ENCODE measurements at places on chromosomes 6 and 20. TPM values are rescaled to one million over a fixed set of nuclear protein-coding genes. Genes with fewer than 3 reads are reported as not detected.

DNA sequence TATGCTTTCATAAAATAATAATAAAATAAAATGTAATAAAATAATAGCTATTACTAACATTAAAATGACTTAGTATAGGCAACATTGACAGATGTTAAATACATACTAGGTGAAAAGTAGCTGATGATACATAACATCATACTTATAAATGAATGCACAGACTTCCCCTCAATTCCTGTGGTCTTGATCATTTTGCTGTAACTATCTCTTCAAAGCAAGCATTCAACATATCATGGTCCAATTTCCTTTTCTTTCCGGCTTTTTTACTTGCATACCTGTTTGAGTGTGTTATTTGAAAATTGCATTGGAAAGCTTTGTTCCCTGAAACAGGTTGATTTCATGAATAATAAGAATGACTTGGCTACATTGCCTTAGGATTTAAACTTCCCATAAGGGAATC lies 309.3 kb downstream of the HDGFL1 start:
- DNase-seq: no peak

- peak; percentile 57 for DNase-seq
These were observed 118.0 kb upstream of the IRAK1BP1 start for GRCh38 chr6:78749326-78749725.

DNA sequence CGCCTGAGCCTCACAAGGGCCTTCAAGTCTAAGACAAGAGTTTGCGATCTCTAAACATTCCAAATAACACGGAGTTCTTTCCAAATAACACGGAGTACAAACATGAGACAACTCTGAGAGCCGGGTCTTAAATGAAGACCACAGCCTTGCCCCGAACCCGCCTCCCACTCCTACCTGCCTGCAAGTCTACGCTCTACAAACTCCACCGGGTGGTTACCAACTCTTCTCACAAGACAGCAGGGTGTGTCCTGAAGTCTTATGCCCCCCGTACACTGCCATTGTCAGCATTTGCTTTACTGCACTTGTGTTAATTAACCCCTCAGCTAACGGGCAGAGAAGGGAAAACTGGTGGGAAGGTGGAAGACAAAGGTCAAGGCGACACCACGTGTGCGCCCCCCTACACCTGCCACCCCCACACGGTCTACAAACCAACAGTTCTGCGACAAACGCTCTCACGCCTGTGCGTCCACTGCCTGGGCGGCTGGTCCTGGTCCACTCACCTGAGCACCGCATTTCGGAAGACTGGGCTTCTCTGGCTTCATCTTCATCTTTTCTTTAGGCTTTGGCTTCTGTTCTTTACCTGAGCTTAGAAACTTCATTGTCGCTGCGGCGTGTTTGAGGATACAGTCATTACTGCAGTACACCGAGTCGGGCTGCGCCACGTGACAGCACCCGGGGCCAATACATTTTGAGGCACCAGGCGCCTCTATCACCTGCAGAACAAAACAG lies 19.5 kb downstream of the DIDO1 start:
- no peak for DNase-seq

DNA sequence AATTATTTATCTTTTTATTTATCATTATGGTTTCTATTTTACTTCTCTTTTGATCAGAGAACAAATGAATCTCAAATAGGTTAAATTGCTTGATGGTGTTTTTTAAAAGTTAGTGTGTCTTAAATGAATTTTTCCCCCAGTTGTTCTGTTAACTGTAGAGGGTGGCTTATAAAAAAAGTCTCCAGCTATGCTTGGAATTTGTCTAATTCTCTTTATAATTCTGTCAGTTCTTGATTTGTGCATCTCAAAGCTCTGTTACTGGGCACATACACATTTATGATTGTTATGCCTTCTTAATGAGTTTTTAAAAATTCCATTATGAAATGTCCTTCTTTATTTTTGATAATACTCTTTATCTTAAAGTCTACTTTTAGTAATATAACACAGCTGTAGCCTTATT lies 58.0 kb downstream of the LIN28B start:
- DNase-seq: no peak

DNA sequence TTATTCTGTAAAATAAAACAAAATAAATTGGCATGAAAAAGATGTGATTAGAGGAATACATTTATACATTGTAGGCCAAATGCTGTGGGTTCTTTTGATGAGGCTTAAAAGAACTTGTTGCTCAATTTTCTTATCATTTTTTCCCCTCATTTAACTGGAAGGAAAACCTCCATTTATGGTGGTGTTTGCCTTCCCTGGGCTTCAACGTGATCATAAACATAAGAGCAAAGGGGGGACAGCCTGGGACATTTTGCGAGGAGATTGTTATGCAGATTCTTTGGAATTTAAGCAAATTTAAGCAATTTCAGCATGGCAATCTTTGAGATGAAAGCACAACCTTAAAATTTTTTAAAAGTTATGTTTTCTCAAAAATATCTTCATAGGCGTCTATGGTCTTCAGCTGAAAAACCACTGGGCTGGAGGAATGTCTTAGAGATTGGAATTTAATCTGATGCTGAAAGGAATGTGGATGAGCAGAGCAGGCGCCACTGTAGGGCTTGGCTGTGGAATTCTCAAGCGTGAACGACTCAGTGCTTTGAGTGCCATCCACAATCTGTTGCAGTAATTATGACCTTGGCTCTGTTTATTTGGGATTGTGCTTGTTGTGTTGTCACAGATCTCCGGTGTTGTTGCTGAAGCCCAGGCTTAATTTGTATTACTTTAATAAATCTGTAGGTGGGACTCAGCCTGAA lies 149.4 kb upstream of the MLIP start:
- peak; percentile 14 for DNase-seq

GRCh38 chr6:142987490-142987889 lies 42.5 kb upstream of the HIVEP2 start:
- no peak for DNase-seq

DNA sequence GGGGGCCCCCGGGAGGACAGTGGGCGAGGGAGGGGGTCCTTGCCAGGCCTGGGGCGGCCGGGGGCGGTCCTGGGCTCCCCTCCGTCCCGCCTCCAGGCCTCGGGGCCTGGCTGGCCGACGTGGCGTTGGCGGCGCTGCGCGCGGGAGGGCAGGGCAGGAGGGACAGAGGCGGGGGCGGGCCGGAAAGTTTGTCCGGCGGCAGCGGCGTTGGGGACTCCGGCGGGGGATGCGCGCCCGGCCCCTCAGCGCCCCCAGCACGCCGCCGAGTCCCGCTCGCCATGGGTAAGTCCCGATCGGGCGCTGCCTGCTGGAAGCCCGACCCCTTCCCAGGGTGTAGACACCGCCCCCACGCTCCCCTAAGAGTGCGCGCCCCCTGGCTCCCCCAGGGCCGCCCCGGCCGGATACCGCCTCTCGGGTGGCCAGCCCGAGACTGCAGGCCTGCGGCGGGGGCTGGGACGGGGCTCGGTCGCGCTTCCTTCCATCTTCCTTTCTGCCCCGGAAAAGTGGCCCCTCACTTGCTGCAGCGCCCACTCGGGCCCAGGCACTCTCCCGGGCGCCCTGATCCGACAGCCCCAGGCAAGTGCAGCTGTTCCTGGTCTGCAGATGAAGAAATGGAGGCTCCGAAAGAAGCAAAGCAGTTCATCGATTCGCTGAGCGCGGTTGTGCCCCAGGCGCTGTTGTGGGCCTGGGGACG lies at the start of gene SLC2A10:
SLC2A10 (plus strand) TSS at position 191 of the 694 bp plus-strand sequence; CDS start at position 279, 88 bp downstream.
- no peak for DNase-seq

- DNase-seq: no peak
These were observed 175.5 kb downstream of the BTBD3 start for GRCh38 chr20:12093057-12093796.

GRCh38 chr6:69265090-69265489 lies 531.7 kb downstream of the LMBRD1 start:
- no peak for DNase-seq

GRCh38 chr6:97049253-97050011 lies 124.9 kb downstream of the KLHL32 start:
- no peak for DNase-seq

DNA sequence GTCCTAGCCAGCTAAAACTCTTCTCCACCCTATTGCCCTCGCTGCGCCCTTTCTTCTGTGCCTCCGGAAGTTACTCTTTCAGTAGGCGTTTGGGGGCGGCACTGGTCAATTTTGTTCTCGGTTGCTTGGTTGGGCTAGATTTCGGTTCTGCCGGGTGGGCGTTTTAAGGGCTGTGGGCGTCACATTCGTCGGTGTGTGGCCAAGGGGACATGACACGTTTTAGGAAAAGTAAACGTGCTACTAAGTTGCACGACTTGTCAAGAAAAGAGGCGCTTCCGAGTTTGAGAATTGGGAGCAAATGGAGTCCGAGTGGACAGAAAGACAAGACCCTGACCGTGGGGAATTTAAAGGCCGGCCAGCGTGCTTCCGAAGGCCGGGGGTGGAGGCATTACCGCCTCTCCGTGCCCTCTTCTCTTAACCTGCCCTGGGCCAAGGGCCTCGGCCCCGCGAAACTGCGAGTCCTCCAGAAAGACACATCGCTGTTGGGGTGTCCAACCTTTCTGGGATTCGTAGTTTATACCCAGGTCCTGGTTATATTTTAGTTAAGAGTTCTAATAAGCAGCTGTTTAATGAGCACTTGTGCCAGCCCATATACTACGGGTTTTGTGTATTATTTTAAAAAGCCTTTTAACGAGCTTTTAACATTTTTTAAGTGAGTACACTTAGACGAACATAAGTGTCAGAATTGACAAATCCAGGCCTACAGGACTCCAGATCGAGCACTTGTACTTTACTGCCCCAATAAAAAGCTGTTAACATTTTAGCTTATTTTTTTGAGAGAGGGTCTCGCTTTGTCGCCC lies 664 bp upstream of the BAG6 start:
- no peak for DNase-seq

- DNase-seq: no peak
These were observed at the start of gene DDAH2 for GRCh38 chr6:31728767-31729514. TSS of gene DDAH2 (minus strand) at chr6:31729299. CDS start at chr6:31729161, 138 bp downstream.

GRCh38 chr20:36130390-36130789 lies 24.1 kb upstream of the EPB41L1 start:
- no peak for DNase-seq

The MEP1A gene
- total RNA-seq: not detected

The FOXA2 gene
- total RNA-seq: 1.4 TPM

The NMBR gene
- total RNA-seq: not detected

The RSPH9 gene
- total RNA-seq: 0.07 TPM

The ACTR5 gene
- total RNA-seq: 8.5 TPM

Measured in foreskin keratinocyte (primary cell).